Stimulated activated CD8-positive, alpha-beta memory T cell treated with anti-CD3 and anti-CD28 coated beads, Interleukin-4, amount 100 ng/mL, for 4 hours (primary cell): ENCODE measurements at places on chromosomes 6 and 20.

GRCh38 chr6:150409576-150410066, 40.8 kb downstream of the IYD start:
- DNase-seq = no peak

GRCh38 chr6:22247916-22248482, 48.8 kb downstream of the PRL start:
- DNase-seq = no peak

GRCh38 chr6:144063744-144064401, 31.5 kb downstream of the SF3B5 start:
- DNase-seq = peak; percentile 73

DNA sequence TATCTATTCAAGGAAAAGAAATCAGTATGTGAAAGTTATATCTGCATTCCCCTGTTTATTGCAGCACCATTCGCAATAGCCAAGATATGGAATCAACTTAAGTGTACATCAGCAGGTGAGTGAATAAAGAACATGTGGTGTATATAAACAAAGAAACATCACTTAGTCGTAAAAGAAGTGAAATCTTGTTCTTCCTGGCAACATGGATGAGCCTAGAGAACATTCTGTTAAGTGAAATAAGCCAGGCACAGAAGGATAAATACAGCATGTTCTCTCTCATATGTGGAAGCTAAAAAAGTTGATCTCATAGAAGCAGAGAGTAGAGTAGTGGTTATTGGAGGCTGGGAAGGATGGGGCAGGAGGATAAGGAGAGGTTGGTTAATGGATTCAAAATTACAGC, 287.9 kb upstream of the FERMT1 start:
- no peak for DNase-seq

DNA sequence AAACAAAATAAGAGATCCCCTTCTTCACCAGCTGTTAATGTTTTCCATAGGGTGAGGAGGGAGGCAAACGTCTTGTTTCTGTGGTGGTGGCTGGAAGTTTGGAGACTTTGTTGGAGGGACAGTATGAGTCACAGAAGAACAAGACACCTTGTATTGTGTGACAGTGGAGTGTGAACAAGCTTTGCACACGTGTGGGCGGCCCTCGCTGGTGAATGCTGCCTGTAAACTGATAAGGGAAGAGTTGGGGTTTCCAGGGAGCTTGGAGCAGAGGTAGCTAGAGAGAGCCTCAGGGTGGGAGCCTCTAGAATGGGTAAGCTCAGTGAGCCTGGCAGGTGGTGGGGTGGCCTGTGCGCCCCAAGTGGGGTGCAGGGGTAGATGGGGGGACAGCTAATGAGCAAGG, 78.3 kb downstream of the ZDHHC14 start:
- DNase-seq = no peak

GRCh38 chr6:38782616-38783015, 67.5 kb downstream of the DNAH8 start:
- DNase-seq = no peak

- DNase-seq = no peak
Measured at GRCh38 chr6:113719545-113719944, 137.6 kb upstream of the MARCKS start.

- no peak for DNase-seq
Measured at GRCh38 chr6:16257999-16258708, 19.8 kb downstream of the GMPR start.

GRCh38 chr20:64036346-64037198, 590 bp downstream of the C20orf204 start:
- DNase-seq = no peak

- DNase-seq = no peak
Measured at GRCh38 chr6:18347021-18347577, 40.1 kb upstream of the RNF144B start.

GRCh38 chr6:117329926-117330325, 64.6 kb downstream of the VGLL2 start:
- no peak for DNase-seq

- DNase-seq = no peak
Measured at GRCh38 chr6:77143659-77144447, 319.4 kb downstream of the HTR1B start.

DNA sequence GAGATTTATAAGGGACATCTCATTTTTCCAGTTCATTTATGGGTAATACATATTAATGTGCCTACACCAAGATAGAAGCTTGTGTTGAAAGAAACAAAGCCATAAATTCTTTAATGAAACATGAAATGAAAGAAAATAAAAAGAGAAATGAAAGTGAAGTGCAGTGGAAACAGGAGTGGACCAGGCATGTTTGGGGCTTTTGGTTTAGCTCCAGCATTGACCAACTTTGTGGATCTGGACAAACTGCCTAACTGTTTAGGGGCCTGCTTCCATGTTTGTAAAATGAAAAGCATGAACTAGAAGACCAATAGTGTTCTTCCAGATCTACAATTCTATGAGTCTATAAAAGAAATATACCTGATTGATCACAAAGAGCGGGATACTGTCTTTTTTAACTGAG, 124.9 kb downstream of the GJA10 start:
- DNase-seq = no peak

- DNase-seq = no peak
Measured at GRCh38 chr6:79073888-79074287, 4.2 kb downstream of the PHIP start.

- no peak for DNase-seq
Measured at GRCh38 chr6:4449409-4449808, 314.0 kb upstream of the ECI2 start.

- DNase-seq = no peak
Measured at GRCh38 chr6:135630789-135631376, 133.3 kb upstream of the AHI1 start.

DNA sequence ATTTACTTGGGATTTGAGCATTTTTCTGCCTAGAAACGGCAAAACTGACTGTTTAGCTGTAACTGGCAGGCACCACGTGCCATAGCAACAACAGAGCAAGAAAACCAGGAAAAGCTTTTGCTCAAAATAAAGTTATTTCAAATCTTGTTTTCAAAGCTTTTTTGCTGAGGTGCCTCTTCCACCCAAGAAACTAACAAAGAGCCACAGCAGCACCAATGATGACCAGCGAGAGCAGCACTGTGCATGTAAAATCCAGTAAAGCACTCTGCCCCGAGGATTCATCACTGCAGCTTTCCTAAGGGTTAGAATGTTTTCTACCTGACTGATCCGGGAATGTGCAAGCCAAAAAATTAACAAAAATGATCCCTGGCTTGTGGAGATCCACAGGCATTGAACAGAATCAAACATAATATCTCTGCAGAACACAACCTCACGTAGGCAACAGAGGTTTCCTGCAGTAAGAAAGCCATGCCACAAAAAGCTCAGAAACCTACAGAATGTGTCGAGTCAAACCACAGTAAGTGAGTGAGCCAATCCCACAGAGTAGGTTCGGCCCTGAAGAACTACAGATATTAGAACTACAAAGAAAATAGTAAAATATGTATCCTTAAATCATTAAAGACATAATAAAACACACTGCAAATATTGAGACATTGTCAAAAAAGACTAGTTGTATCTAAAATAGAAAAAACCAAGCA, 7.4 kb upstream of the ULBP3 start:
- DNase-seq = no peak

DNA sequence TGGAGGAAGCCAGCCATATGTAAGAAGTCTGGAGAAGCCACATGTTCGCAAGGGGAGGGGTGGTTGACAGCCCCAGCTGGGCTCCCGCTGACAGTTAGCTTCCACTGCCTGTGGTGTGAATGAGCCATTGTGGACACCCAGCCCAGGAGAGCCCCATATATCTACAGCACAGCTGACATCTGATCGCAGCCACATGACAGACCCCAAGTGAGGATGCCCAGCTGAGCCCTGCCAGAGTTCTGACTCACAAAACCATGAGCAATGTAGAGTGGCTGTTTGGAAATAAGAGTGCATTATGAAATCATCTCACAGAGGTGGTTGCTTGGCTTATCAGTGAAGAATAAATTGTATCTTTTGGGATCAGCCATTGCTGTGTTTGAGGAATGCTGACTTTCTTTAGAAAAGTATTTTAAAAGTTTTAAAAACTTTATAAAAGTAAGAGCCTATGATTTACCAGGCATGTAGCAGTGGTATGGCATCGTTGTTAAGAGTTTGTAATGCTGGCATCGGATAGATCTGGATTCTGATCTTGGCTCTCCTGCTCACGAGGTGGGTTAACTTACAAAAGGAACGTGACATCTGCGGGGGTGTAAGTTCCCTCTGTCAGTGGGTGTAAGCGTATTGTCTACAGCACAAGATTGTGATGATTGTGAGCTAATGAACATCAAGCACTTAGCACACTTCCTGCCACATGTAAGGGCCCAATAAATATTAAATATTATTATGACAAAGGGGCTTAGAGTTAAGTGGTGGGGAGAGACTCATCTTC, 24.1 kb downstream of the CFAP61 start:
- DNase-seq = no peak

DNA sequence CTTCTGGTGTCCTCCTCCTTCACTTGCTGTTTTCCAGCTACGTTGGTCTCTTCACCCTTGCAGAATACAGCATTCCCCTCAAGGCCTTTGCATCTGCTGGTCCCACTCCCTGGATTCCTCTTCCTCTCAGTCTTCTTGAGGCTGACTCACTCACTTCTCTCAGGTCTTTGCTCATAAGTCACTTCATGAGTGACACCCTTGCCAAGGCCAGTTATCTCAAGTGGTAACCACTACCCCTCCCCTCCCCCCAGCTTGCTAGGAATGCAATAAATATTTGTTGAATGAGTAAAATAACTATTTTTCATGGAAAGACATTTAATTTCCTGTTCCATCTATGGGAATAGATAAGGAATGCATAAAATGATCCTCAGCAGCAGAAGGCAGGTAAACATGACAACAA, 131.7 kb downstream of the PLCB4 start:
- no peak for DNase-seq

- DNase-seq = no peak
Measured at GRCh38 chr20:21393816-21394519, 3.4 kb downstream of the NKX2-4 start.

- DNase-seq = no peak
Measured at GRCh38 chr6:139730340-139730974, 356.0 kb upstream of the CITED2 start.

GRCh38 chr6:2792330-2793110, 27.3 kb downstream of the WRNIP1 start:
- no peak for DNase-seq

DNA sequence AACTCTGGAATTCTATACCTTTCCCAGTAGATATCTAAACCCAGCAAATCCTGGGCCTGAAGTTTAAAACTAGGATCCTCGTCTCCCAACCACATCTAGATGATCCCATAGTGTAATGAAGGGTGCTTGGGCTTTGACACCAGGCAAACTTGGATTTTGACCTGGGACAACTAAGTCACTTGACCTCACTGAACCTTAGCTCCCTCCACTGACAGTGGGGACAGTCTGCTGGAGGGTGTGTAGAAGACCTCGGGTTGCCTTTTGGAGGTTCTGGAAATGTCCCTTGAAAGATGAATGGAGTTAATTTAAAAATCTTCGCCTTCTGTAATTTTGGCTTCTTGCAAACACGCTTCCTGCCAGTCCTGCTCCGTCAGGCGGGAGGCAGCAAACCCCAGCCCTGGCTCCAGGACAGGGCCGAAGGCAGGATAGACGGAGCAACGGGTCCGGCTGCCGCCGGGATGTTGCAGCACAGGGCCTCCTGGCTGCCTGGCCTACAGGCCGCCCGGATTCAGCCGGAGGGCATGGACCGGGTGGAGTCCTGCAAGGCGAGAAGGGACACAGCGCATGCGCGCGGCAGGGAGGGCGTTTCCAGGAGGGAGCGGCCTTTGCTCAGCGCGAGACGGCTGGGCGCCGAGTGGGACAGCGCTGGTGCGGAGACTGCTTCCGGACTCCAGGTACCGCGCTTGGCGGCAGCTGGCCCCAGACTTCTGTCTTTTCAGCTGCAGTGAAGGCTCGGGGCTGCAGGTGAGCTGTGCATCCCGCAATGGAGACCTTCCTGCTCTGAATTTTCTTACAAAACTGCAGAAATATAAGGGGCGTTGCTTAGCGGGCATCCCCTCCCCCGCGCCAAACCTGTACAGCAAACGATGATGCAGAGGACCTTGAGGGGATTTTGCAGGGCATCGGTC, at the start of gene TMEM14A:
TSS of gene TMEM14A (plus strand) at position 612 of the 908 bp plus-strand sequence. CDS start 5,990 bp downstream, outside the sequence.
- DNase-seq = peak; percentile 79

DNA sequence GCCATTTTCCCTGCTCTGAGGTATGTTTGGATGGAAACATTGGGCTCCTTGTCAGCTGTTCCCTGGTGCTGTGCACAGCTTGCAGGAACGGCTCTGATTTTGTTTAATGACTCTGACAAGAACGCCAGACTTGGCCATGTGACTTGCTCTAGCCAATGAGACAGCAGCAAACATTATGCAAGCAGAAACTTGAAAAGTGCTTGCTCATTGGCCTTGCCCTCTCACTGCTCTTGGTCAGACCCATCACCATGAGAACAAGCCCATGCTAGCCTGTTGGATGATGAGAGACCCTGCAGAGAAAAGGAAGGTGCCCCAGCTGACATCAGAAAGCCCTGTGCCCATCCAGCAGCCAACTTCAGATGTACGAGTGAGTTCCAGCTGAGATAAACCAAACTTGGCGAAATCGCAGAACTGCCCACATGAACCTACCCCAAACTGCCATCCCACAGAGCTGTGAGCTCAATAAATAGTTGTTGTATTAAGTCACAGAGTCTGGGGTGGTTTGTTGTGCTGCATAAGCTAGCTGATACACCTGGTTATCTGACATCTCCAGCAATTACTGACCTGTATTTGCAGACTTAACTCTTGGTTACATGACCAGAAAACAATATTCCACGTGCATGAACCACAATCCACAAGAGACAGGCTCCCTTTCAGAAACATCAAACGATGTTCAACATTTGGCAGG, 96.9 kb downstream of the JPH2 start:
- DNase-seq = no peak

- no peak for DNase-seq
Measured at GRCh38 chr6:126546541-126547120, 206.7 kb downstream of the CENPW start.

DNA sequence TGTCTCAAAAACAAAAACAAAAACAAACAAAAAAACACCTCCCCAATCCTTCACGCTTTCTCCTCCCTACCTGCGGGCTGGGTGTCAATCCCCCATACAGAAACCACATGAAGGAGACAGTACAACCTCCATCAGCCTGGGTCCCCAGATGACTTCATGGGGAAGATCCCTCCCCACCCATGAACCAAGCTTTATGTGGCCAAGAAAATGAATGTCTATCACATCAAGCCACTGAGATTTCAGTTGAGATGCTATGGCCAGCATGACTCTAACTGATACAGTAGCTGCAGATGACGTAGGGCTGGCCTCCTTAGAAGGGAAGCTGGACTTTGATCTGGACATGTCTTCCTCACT, 21.2 kb upstream of the BNIP5 start:
- no peak for DNase-seq
